ENCODE measurements at places on chromosomes 2 and 18.

DNA sequence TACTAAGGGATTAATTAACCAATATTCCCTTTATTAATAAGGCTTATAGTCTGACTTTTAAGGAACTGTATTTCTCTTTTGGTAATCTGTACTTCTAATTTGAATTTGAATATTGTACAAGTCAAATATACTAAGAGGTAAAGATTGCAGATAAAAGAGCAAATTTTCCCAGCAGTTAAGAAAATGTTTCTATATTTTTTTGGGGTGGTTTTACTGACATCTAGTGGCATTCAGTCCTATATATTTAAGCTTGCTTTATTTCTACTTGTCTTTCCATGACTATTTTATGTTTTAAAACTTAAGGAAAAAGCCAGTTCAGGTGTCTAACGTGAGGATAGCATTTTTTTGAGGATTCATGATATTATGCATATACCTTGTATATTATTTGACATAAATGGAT, 41.6 kb downstream of the TDRD15 start:
- DNase-seq: no peak

DNA sequence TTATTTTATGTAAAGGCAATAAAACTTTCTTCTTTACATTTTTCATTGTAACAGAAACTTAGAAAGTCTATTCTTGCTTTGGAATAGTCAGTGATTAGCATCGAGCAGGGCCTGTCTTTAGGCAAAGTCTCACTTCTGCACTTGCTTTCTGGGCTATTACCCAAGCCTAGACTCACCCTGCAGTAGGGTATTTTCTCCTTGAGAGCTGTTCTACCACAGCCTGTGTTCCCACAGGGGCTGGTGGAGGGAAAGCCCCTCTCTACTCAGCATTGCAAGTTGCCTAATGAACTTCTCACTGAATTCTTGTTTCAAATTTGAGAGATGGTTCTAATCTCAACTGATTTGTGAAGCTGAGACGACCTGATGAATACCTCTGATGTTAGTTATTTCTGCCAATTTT, 111.7 kb upstream of the KLHL14 start:
- no peak for DNase-seq

DNA sequence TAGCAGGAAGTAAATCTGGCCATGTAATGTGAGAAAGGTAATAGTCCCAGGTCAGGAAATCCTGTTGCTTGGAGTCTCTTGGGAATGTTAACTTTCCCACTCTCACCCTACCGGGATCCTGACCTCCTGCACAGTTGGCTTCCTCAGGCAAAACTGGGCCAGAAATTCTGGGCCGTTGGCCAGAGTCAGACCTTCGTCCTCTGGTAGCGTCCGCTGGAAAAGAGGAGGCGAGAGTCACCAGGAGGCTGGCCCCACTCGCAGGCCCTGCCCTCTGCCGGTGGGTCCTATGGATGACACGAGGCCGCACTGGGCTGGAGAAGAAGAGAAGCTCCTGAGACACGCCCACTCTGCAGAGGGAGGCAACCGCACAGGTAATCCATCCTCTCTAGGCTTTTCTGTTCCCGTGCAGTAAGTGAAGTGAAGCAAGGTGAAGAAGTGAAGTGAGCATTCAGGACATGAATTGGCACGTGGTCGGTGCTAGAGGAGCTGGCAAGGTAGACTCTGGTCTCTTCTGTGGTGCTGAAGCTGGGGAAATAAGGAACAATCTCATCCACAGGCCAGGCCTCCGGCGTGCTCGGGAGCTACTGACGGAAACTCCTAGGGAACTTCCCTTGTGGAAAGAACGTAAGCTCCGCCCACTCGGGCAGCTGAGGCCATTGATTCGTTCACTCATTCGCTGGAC, 182.7 kb upstream of the GLI2 start:
- no peak for DNase-seq

DNA sequence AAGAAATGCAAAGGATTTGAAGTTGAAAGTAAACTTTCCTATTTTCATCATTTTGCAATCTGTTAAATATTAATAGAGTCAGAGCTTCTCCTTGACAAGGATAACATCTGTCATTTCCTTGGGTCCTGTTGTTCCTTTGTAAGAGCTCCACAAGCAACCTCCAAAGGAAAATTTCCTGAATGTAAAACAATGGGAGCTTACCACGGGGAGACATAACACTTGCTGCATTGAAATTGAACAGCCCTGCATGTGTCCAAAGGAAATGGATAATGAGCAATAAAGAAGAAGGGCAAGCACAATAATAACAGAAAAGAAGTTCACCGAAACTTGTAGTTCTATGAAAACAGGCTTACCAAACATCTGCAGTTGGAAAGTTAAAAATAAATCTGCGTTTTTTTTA, 42.0 kb upstream of the SCG2 start:
- no peak for DNase-seq

- no peak for DNase-seq
Measured at GRCh38 chr18:36766836-36767235, 62.0 kb downstream of the TPGS2 start.

- no peak for DNase-seq
Measured at GRCh38 chr2:57987835-57988573, 58.6 kb upstream of the VRK2 start.

DNA sequence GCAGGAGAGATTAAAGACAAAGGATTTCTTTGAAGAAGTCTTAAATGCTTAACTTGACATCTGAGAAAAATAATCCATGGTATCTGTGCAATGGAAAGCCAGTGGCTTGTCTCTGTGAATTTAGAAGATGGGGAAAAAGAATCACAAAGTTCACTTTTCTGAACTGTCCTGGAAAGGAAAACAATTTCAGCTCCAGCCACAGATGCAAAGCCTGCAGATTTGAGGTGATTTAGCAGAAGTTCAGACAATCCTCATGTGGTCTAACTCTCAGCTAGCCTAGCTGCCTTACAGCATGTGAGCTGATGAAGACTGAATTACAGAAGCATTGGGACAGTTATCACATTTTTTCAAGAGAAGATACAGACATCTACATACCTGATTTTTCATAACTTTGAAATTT, 126.7 kb upstream of the ITGB6 start:
- DNase-seq: no peak

DNA sequence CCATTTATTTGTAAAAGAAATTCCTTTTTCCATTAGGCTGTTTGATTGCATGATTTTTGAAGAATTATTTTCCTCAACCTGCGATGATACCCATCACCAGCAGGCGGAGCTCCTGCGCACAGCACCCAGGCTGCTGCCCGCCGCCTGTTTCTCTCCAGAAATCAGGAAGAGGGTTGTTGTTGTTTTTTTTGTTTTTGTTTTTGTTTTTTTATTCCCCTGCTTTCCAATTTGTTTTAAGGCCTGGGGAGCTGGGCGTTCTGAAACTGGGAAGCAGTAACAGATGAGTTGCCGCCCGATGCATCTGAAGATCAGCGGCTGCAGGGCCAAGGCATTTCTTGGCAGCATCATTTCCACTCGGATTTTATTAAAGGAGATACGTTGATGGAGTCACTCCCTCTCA, 132.1 kb downstream of the MBP start:
- DNase-seq: peak; percentile 21

GRCh38 chr2:85843543-85843942, 45.2 kb downstream of the ST3GAL5 start:
- no peak for DNase-seq

DNA sequence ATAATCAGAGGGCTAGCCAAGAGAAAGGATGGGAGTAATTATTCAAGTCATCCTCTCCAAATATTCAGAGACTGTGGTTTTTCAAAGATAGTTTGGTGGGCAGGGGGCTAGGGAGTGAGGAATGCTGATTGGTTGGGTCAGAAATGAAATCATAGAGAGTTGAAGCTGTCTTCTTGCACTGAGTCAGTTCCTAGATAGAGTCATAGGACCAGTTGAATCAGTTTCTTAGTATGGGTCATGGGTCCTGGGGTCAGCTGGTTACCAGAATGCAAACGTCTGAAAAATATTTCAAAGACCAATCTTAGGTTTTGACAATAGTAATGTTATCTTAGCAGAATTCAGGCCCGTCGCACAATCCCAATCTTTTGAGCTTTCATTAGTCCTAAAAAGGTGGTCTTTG, 171.4 kb upstream of the SPATS2L start:
- no peak for DNase-seq

- no peak for DNase-seq
Measured at GRCh38 chr18:72871091-72871490, 3.3 kb upstream of the NETO1 start.

DNA sequence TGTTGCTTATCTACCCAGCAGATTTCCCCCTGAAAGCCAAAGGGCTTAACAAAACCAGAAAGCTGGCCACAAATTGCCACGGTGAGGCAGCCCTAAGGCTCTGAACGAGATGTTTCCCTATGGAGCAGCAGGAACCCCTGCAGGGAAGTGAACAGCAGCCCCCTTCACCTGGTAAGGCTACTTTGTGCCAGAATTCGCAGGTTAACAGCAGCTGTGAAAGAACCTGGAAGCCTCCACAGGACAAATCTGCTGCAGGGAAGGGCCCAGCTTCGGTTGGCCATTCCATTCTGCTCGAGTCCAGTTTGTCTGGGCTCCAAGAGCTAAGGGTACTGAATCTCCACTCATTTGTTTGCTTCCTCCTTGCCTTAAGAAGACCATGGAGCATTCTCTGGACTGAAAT, 175.3 kb downstream of the PDE11A start:
- DNase-seq: no peak

DNA sequence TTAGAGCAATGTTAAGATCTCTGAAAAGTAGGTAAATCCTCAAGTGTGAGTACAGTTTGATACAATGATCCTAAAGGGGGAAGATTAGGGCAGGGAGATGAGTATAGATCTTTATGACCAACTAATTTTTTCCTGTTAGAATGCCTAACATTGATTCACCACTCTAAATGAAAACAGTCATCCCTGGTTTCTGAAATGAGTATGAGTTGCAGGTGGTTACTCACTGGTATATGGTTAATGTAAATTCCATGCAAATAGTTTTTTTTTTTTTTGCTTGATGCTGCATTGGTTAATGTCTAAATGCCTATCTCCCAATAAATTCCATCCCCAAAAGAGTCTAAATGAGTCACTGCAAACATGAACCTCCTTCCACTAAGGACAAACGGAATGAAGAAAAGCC, 55.0 kb upstream of the SERPINB2 start:
- no peak for DNase-seq

DNA sequence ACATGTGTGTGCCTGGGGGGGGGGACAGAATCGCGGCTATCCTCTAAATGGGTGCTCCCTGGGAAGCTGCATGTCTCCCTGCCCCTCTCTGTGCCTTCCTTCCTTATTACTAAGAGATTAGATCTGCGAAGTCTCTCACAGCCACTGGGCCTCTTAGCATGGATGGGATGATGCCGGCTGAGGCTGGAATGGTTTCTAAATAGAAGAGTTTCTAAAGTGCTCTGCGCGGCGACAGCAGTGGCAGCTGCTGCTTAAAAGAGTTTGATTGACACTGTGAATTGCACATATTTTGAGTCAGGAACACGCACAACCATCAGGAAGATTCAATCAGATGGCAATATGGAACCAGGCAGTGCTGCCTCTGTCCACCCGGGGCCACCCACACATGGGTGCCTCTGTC, 163.8 kb downstream of the CLIP4 start:
- no peak for DNase-seq

DNA sequence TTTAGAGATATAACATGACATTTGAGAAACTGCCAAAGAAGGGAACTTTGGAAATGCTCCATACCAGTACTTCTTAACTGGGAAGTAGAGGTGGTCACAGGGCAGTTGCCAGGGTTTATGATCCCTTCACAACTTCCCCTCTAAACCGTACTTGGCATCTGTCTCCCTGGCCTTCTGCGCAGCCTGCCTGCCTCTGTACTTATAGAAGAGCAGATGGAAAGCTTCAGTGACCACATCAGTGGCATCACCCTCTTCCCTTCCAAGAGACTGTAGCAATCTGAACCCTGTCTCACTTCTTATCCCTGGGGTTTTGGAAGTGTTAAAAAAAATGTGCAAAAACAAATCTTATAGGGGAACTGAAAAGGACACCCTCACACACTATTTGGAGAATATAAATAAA, 64.1 kb downstream of the EIF2AK3 start:
- no peak for DNase-seq

- DNase-seq: no peak
Measured at GRCh38 chr18:32424696-32425095, 46.0 kb downstream of the GAREM1 start.

GRCh38 chr18:58303363-58303762, 259.3 kb downstream of the NEDD4L start:
- DNase-seq: no peak

DNA sequence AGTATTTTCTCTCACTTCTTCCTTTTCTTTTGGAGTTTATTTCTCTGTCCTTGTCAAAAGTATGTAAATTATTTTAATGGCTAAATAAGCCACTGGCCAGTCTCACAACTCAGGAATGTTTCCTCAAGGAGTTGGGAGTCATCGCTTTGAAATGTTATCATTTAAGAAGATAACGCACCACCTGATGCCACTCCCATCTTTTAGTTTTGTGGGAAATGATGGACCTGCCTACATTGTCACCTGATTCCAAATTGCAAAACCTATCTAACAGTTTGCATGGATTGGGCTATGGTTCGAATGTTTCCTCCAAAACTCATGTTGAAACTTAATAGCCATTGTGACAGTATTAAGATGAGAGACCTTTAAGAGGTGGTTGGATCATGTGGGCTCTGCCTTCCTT, 32.4 kb upstream of the PPM1B start:
- no peak for DNase-seq

GRCh38 chr18:10032331-10033015, 118.7 kb downstream of the VAPA start:
- DNase-seq: peak; percentile 21

DNA sequence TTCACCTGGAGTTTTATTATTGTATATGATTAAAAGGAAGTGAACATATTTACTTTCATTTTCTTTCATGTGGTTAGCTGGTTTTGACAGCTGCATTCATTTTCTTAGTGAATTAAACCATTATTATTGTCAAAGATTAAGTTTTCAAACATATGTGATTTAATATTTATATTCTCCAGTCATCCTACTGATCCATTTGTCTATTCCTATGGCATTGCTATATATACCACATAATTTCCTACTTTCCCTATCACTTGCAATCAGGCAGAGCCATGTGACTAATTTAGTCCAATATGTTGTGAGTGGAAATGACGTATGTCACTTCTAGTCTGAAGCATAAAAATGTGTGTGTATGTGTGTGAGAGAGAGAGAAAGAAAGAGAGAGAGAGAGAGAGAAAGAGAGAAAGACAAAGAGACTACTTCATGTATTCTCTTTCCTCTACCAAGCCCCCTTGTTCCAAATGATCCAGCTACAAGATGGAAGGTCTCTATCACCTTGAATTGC, 12.0 kb upstream of the TACR1 start:
- no peak for DNase-seq

GRCh38 chr2:145777297-145777696, 1257.4 kb upstream of the ZEB2 start:
- DNase-seq: no peak

All from stimulated activated CD8-positive, alpha-beta memory T cell treated with anti-CD3 and anti-CD28 coated beads, Interleukin-4, amount 100 ng/mL, for 1 hour (primary cell).